ENCODE measurements at places on chromosomes 2 and 18.

DNA sequence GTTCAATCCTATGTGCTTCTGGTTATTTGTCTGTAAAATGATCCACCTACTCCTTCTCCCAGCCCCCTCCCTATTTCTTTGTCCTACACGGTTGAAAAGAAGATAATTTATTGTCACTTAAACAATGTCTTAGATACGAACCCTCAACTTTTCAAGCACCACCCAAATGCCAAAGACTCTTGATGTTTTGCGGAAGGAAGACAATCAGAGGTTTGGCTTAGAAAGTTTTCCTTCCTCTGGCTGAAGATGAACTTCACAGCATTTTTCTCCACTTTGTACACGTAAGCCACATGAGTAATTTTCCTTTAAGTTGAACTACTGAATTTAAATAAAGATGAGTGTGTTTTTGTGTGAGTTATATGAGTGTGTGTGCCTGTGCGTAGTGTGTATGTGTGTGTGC is 25.5 kb upstream of the SLC8A1 start:
- DNase-seq, result no peak

GRCh38 chr18:77208964-77209363 is 40.7 kb upstream of the GALR1 start:
- no peak for DNase-seq

- no peak for DNase-seq
These were observed 87.4 kb downstream of the MYT1L start for GRCh38 chr2:2243666-2244065.

DNA sequence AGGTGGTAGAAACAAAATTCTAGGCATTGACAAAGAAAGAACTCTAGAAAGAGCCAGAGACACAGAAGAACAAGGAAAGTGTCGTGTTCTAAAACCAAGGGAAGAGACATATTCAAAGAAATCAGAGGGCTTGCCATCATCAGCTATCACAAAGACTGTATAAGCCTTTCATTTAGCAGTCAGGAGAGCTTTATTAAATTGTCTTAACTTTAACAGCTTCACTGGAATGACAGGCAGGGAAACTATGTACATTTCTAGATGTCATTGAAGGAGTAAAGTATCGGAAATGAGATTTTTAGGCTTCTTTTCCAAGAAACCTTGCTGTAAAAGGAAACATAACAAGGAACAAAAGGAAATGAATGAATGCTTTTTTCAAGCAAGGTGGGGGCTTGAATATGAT is 15.8 kb downstream of the KYNU start:
- DNase-seq, result no peak

DNA sequence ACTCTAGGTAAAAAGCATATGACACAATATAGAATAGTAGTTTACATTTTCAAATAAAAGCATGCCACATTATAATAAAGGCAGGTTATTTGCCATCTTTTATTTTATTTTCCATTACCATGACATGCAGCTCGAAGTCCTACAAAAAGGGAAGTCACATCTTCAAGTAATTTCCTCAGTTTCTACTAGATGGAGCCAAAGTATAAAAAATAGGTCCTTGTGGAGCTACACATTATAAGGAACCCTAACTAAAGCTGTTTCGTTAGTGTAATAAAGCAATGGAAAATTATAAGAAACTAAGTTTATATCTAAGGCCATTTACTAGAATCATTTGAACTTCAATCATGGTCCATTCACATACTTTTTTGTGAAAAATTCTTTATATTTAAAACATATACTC is 674.5 kb downstream of the KCNJ3 start:
- DNase-seq, result no peak

GRCh38 chr2:133948610-133949290 is 305.1 kb upstream of the MGAT5 start:
- DNase-seq, result no peak

DNA sequence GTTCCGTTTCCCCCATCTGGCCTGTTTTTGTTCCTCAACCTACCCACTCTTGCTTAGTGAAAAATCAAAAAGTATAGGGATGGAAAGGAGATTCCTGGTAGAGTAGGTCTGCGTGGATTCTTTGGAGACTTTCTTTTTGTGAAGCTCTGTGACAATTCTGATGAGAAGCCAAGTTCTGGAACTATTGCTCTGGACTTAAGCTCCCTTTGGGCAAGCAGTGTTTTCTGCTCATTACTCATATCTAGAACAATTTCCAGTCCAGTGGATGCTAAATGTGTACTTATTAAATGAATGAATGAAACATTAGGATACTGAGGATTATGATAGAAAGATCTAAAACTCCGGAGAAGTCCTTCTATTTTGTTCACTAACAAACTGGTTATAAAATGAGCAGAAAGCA is 76.5 kb downstream of the SOCS6 start:
- DNase-seq, result no peak

DNA sequence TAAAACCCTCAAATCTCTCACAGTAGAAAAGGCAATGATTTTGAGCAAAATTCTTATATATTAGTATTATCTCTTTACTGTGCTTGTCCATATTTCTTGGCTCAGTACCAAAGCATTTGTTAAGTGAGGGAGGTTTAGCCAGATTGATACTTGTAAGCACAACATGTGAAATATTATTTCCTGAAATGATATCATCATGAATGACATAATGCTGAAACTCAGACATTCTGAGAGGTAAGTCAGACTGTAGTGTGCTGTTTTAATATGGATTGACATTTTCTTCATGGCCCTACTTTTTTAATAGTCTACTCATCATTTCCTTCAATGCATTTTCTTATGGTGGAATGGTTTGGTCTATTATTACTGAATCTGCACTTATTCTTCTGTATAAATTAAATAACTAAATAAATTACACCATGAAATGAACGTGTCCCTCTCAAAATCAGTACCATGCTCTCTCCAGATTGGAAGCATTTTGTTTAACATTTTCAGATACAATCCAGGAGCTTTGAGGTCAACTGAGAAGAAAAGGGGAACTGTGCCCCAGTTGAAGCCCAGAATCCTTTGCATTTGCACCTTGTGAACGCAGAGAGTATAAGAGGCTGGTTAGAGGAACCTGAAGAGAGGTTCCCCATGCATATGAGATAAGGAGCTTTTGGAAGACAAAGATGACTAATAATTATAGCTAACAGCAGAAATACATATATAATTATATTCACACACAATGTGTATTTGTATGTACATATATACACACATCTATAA is 50.1 kb upstream of the CRACDL start:
- DNase-seq, result no peak

DNA sequence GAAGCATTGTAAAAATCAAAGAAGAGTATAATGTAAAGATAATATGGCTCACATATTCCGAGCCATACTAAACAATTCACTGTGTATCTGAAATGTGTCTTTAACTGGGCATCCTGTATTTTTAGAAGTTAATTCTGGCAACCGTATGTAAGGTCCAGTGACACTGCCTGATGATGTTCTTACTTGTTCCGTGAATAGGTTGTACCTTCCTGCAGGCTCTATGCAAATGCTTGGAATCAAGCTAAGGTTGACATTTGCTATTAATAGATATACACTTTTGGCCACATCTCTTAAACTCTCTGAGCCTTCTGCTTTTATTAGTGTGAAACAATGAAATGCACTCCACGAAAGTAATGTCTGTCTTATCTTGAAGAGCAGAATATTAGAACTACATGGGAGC is 534.6 kb downstream of the CCDC85A start:
- no peak for DNase-seq

DNA sequence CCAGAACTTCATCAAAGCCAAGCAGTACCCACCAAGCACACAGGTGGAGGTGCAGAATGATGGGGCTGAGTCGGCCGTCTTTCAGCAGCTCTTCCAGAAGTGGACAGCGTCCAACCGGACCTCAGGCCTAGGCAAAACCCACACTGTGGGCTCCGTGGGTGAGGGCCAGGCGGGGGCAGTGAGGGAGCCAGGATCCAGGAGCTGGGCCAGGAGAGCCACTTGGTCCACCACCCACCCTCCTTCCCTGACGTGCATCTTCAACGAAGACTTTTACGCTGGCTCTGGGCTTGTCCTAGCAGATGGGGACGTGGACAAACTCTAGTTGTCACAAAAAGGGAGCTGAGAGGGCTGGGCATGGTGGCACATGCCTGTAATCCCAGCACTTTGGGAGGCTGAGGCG is 11.8 kb downstream of the VIL1 start:
- no peak for DNase-seq

DNA sequence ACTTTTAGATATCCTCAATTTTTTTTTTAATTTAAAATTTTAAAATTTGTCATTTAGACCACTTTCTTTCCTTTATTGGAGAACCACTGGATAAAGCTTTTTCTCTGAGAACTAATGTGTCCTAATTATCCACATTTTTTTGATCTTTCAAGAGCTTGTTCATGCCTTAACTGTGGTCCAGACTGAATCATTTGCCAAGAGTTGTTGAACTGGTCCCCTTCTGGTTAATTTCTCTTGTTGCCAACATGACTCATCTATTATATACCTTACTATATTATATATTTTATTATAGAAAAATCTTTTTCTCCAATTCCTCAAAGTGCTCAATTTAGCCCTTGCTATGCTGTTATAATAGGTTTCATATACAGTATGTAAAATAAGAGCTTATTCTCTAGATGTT is 53.1 kb upstream of the TMEM87B start:
- no peak for DNase-seq

DNA sequence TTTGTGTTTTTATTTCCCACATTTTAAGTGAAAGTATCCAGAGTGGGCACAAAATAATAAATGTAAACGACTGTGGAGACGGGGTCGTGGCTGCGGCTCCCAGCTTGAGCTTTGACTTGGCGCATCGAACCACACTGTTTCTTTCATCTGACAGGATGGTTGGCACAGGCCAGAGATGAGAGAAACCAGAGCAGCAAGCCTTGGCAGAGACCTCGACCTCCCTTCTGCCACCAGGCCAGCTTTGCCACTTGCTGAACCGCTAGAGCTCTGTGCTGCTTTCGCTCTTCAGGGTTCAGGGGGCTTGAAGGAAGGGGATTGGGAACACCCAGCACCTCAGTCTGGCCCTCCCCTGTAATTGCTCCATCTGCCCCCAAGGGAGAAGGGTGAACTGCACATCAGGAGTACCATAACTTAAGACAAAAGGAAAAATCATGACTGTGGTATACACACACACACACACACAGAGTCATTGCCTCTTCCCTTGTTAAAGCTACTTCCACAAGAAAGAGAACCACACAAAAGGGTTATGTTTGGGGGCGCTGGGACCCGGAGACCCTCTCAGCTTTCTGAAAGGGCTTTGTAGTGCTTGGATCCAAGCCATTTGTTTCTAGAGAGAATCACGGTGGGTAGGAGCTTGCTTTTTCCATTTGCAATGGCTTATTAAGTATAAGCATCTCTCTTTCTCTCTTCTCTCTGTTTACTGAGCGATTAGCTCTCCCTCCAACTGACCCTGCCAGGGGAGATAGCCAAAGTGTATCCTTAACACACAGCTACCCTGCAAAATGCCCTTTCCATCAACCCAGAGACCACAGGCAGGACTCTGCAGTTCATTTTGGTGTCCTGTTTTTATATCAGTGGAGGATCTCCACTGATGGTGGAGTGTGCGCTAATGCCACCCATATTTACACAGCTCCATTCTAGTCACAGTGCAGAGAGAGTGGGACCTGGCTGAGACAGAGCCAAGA is 23.0 kb downstream of the POU3F3 start:
- no peak for DNase-seq

- no peak for DNase-seq
These were observed 133.6 kb downstream of the PHLPP1 start for GRCh38 chr18:62848946-62849345.

GRCh38 chr18:43271593-43272432 is 5.5 kb downstream of the SYT4 start:
- no peak for DNase-seq

- no peak for DNase-seq
These were observed 38.9 kb upstream of the GREB1L start for GRCh38 chr18:21203126-21203525.

- no peak for DNase-seq
These were observed 546.7 kb downstream of the EPHA4 start for GRCh38 chr2:221025398-221025797.

- DNase-seq, result no peak
These were observed 563 bp downstream of the KIF3C start for GRCh38 chr2:25981596-25982272.

DNA sequence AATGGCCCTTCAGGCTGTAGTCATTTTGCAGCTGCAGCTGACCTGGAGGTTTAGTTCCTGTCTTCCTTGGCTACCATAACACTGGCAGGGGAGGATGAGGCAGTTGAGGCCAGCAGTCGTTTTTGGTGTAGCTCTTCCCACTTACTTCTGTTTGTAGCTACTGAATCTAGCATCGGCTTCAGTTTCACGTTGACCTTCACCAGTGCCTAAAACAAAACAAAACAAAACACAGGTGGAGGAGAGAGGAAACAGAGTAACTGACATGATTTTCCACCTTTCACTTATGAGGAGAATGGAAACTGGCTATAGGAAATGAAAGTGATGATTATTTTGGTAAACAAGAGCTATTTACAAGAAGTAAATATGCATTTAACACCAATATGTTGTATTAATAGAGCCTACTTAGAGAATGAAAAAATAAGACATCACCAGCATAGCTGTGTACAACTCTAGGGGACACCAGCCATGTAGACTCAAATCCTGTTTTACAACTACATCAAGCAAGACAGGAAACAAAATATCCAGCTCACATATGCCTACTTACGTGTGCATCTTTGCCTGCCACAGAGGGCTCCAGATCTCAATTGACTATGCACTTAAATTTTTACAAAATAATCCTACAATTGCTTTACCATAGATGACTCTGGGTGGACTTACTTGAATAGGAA is 236.9 kb downstream of the AGPS start:
- no peak for DNase-seq

DNA sequence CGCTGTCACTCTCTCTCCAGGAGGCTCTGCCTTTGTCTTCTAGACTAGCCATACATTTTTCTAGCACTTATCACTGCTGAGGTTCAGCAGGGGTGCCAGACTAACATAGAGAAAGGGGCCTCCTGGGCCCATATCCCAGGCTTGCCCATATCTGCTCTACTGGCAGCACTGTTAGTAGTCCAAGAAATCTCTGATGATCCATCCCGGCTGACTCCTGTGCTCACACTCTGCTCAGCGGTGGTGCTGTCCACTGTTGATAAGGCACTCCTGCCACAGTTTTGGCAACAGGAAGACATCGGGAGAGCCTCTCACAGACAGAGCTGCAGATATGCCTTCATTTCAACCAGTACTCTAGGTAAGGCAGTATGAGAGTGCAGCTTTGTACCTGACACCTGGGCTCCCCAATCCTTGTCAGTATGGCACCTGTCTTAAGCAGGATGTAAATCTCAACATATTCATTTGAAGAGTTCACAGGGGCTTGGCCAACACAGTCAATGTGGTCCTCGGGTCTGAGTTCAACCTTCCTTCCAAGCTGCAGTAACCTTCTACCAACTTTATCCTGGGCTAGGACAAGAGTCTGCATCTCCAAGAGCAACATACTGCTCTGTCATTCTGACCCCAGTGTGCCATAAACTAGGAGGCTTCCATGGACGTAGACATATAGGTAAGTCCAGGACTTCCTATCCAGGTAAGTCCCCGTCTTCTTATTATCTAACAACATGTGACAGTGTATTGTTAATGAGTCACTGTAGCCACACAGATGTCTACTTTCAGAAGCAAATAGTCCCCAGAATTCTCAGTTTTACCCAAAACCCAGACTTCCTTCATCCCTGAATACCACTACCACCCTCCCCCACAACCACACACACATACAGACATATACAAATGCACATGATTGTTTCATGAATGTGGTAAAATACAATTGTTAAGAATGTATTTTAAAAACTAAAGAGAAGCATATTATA is 16.2 kb downstream of the KLF7 start:
- DNase-seq, result no peak

- no peak for DNase-seq
These were observed 52.5 kb downstream of the GAREM1 start for GRCh38 chr18:32418148-32418547.
